ENCODE measurements at places on chromosomes 12 and 14. TPM values are rescaled to one million over a fixed set of nuclear protein-coding genes. Genes with fewer than 3 reads are reported as not detected.

Gene ARHGAP9
- 34.7 TPM for total RNA-seq

Gene KANSL2
- total RNA-seq = 52.0 TPM

Gene RPL10L
- total RNA-seq = not detected

Gene OR10P1
- not detected for total RNA-seq

Gene DBX2
- total RNA-seq = not detected

Gene OR4E2
- not detected for total RNA-seq

Gene CD163L1
- total RNA-seq = 21.0 TPM

Gene LRRK2
- 232 TPM for total RNA-seq

Gene TEP1
- total RNA-seq = 27.8 TPM

Gene KRT7
- total RNA-seq = 1,143 TPM
